Stimulated activated CD4-positive, alpha-beta T cell treated with anti-CD3 and anti-CD28 coated beads, Interleukin-4, amount 100 ng/mL, for 4 hours (primary cell): ENCODE measurements at places on chromosomes 16 and 17.

GRCh38 chr17:34156401-34156740, 98.7 kb upstream of the CCL2 start:
- DNase-seq = no peak

DNA sequence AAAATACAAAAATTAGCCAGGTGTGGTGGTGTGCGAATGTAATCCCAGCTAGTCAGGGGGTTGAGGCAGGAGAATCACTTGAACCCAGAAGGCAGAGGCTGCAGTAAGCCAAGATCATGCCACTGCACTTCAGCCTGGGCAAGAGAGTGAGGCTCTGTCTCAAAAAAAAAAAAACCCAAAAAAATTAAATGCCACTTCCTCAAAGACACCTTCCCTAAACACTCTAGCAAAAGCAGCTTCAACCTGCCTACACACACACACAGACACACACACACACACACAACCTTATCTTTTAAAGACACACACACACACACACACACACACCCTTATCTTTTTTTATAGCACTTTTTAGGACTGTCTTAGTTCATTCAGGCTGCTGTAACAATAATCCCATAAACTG, 201.7 kb upstream of the PSMD7 start:
- no peak for DNase-seq

DNA sequence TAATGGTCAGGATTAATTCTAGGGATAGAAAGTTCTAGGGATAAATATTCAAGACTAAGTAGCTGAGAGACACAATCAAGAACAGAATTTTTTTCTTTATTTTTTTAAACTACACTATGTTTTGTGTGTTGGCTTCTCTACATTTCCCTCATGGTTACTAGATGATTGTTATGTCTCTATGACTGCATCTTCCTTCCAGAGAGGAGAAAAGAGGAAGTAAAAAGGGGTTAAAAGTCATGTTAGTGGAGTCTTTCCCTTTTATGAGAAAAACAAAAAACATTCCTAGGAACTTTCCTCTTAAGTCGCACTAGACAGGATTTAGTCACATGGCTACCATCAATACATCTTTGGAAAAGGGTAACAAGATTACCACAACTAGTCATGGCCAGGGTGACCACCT, 375.0 kb downstream of the KCNJ2 start:
- DNase-seq = no peak

GRCh38 chr17:13550291-13550690, 51.4 kb downstream of the HS3ST3A1 start:
- no peak for DNase-seq

- DNase-seq = no peak
Observed at GRCh38 chr17:60371818-60372510, 20.0 kb downstream of the USP32 start.

DNA sequence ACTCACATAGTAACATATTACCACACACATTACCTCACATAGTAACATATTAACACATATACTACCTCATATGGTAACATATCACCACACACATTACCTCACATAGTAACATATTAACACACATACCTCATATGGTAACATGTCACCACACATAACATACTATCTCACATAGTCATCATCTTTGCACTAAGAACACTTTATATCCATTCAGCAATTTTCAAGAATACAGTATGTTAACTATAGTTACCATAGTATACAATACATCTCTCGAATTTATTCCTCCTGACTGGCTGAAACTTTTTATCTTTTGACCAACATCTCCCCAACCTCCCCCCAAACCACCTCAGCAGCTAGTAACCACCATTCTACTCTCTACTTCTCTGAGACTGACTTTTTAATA, 7.6 kb downstream of the NUDT7 start:
- DNase-seq = no peak

DNA sequence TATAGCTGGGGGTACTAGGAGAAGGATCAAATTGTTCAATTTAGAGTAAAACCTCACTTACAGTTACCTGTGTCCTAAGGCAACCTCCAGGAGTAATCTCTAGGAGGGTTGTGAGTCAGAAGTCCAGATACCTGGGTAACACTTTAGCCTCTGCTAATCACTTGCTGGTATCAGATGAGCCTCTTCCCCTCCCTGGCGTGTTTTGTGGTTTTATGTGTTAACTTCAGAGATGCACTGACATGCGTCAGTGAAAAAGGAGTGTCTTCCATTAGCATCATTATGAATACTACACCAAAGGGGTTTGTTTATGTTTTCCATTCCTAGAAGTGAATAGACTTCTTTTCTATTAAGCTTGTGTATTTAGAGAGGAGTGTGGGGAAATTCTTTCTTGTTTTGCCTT, 208.2 kb downstream of the FTO start:
- DNase-seq = no peak

DNA sequence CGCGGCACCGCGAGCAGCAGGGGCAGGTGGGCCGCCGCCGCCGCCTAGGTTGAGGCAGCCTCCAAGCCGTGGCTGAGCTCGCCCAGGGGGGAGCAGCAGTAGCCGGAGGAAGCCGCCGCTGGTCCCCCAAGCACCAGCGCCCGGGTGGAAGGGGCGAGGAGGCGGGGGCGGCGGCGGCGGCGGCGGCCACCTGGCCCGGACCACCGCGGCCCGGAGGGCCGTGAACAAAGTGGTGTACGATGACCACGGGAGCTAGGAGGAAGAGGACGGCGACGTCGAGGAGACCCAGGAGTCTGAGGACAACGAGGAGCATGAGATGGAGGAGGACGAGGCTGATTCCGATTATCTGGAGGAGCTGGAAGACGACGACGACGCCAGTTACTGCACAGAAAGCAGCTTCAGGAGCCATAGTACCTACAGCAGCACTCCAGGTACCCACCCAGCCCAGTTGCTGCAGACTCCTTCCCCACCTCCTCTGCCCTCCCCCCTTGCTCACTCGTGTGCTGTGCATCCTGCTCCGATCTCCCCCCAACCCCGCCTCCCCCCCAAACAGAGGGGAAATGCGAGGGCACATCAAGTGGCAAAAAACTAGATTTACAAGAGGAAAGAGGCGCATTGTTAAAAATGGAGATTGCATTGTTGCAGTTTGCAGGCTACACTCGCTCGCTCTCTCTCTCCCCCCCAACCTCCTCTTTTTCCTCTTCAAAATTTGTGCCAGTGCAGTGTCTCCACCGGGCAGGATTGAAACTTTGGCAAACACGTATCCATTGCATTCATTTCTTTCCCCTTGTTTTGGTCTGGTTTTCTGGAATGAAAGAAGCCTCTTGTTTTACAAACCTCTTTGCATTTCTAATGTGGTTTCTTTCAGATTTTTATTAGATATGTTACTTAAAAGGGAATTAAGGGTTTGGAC, 41.8 kb upstream of the AMZ2 start:
- DNase-seq = no peak

- DNase-seq = no peak
Observed at GRCh38 chr16:65316808-65317207, 194.9 kb upstream of the CDH11 start.

DNA sequence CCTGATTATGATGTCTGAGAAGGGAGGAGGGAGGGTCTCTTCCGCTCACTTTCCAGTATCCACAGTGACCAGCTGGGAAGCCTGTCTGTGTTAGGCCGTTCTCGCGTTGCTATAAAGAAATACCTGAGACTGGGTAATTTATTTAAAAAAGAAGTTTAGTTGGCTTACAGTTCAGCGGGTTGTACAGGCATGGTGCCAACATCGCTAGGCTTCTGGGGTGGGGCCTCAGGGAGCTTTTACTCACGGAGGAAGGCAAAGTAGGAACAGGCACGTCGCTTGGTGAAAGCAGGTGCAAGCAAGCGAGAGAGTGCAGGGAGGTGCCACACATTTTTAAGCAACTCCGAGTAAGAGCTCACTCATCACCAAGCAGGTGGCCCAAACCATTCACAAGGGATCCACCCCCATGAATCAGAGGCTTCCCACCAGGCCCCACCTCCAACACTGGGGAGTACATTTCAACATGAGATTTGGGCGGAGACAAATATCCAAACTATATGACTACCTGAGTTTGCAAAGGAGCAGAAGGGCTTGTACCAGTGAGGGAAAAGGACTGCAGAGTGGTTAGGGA, 137.5 kb downstream of the CCDC182 start:
- no peak for DNase-seq

DNA sequence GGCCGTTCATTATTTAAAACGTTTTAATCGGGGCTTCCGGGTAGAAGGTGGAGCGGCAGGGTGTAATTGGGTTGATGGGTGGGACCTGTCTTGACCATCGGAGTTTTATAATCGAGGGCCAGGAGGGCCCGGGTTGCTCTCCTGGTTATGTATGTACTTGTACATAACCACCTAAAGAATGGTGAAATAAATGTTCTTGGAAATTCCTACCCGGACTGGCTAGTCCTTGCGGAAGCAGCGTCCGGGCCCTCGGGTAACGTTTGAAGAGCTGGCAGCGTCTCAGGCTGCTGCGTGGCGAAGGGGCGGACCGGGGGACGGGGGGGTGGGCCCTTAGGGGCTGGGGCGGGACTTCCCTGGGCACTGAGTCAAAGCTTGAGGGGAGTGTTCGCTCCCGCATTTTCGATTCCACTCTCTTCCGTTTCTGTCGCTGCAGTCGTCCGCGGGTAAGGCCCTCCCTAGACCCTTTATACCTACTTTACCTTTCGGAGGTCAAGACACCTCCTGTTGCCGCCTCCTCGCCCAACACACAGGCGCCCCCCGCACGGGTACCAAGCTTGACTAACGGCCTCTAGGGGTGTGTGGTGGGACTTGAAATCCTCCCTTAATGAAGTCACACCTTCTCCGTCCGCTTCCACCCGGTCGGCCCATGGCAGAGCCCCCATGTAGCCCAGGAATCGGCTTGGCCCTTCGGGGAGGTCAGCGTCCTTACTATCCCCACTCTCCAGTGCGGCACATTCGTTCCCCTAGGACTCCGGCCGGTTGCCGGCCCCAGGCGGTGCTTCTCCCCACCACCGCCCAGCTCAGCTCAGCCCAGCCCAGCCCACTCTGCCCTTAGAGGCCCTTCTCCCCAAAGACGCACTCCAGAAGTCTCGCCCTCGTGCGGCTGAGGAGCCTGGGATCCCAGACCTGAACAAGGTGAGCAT, at the start of gene TMEM106A:
Gene TMEM106A (plus strand): TSS at position 396 of the 923 bp plus-strand sequence. CDS start 1,167 bp downstream, outside the sequence.
- peak; percentile 70 for DNase-seq

- no peak for DNase-seq
Observed at GRCh38 chr17:69757688-69758430, 317.2 kb upstream of the KCNJ16 start.

GRCh38 chr16:51880776-51881175, 666.2 kb downstream of the TOX3 start:
- no peak for DNase-seq

- no peak for DNase-seq
Observed at GRCh38 chr17:57412520-57413096, 156.3 kb downstream of the MSI2 start.

DNA sequence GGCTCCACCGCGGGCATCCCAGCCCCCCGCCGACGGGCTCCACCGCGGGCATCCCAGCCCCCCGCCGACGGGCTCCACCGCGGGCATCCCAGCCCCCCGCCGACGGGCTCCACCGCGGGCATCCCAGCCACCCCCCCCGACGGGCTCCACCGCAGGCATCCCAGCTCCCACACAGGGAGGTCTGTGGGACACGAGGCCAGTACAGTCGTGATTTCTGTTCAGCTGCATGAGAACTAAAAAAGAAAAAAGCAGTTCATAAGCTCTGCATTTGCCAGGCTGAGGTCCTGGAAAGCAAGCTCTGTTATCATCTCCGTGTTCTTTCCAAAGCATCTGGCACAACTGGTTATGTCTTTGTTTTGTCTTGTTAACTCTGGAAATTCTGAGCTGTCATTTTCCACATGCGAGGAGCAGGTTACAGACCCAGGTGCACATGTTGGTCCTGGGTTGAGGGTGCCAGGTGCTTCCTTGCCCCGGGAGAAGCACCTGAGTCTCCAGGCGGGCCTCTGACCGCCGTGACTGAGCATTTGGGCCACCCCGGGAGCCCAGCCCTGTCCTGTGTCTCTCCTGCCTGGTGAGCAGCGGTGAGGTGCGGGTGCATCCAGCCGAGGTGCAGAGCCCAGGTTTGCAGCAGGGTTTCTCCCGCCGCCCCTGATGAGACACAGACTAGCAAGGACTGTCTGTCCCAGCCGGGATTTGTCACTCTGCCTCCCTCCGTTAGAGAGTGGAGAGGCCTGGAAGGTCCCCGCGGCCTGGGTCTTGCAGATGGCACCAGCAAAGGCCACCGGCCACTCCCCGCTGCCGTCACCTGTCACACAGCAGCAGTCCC, 9.9 kb upstream of the WFIKKN1 start:
- no peak for DNase-seq

GRCh38 chr17:32865141-32865540, 11.8 kb downstream of the MYO1D start:
- no peak for DNase-seq

GRCh38 chr16:165539-166374, at the start of gene HBM:
Gene HBM (plus strand): TSS chr16:165978. CDS start chr16:165998, 20 bp downstream.
- peak; percentile 22 for DNase-seq

- no peak for DNase-seq
Observed at GRCh38 chr17:78903101-78903779, at the start of gene CEP295NL. Gene CEP295NL (minus strand): TSS chr17:78903201. CDS start chr17:78901828, 1,373 bp downstream.

GRCh38 chr17:13671771-13672170, 70.0 kb upstream of the HS3ST3A1 start:
- no peak for DNase-seq

GRCh38 chr17:15309236-15309635, 32.2 kb downstream of the TEKT3 start:
- no peak for DNase-seq

DNA sequence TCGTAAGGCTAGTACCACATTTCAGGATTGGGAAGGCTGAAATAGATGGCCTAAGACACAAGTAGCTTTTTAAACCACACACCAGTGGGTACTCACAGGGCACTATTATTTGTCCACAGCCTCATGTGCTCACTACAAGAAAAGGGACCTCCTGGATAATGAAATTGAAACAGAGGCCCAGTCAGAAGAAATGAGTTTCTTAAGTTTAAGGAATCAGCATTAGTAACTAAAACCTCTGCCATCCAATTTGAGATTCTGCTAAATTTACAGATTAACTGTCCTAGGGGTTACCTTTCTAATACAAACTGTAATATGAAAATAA, 3.0 kb downstream of the USP7 start:
- no peak for DNase-seq

DNA sequence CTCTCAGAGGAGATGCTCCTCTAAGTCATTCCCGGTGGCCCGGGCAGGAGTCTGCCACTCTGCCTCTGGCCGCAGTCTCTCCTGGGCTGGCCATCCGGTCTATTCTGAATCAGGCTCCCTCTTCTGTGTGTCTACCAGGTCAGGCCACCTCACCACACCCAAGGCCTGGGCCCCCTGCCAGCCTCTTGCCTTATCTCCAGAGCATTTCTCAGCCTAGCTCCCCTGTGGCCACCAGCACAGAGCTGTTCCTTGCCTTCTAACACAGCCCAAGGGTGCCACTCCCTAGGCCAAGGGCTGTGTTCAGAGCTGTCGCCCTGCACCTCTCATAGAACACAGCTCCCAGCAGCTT, 55.3 kb downstream of the MYO18A start:
- no peak for DNase-seq
